ENCODE measurements at places on chromosomes 11 and 22. TPM values are rescaled to one million over a fixed set of nuclear protein-coding genes. Genes with fewer than 3 reads are reported as not detected.

Gene OR2AT4
- polyA plus RNA-seq, result 0.02 TPM

Gene CXCR5
- polyA plus RNA-seq, result not detected

Gene CTSW
- 0.75 TPM for polyA plus RNA-seq

Gene ATG16L2
- 21.8 TPM for polyA plus RNA-seq

Gene OR52N4
- polyA plus RNA-seq, result 0.39 TPM

Data from ovary (tissue), 10 donors.